ENCODE measurements at places on chromosomes 12 and 14.

DNA sequence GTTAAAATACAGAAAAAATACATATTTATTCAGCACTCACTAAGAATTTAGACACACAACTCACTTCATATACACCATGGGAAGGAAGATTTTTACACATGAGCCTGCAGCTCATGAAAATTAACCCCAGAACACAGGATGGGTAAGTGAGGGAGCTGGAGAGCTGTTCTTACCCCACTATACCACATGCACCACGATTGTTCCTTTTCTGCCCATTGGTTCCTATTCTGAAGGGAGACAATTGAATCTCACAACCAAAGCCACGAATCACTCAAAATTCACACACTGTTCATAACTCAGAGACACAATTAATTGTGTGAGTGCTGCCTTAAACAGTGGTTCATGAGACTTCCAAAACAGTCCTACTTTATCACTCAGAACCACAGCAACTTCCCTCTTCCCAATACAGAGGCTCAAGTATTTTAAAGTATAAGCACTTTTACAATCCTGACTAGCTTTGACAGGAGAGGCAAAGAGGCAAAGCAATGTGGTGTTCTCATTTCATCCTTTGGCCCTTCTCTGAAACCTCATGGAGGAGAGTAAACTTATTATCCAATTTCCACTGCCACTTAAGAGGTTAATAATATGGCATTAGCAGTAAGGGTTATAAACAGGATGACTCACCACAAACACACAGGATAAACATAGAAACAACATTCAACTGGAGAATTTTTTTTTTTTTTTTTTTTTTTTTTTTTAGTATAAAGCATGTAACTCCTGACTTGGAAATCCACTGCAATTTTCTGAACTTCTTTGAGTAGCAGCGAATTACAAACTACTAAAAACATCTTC, 59.5 kb downstream of the ITPR2 start:
- no peak for DNase-seq
- H3K36me3 ChIP-seq: peaks cover 32% of the 10 kb centered on the region
- H3K4me1 ChIP-seq: peaks cover 5% of the 10 kb centered on the region
- no peaks in the 10 kb centered on the region for H3K27me3 ChIP-seq

- no peak overlapping the region for H3K27ac ChIP-seq
- H3K4me1 ChIP-seq: no peaks in the 10 kb centered on the region
- H3K27me3 ChIP-seq: peaks cover 4% of the 10 kb centered on the region
These were observed 16.4 kb upstream of the ST8SIA1 start for GRCh38 chr12:22350886-22351285.

- no peak overlapping the region for H3K27ac ChIP-seq
- no peak overlapping the region for H3K4me3 ChIP-seq
- no peak for DNase-seq
- peaks cover 13% of the 10 kb centered on the region for H3K27me3 ChIP-seq
- H3K4me1 ChIP-seq: peaks cover 2% of the 10 kb centered on the region
These were observed 102.1 kb upstream of the PRB2 start for GRCh38 chr12:11497438-11497837.

- H3K4me1 ChIP-seq: no peaks in the 10 kb centered on the region
- no peaks in the 10 kb centered on the region for H3K27me3 ChIP-seq
- H3K4me3 ChIP-seq: no peak overlapping the region
- no peak overlapping the region for H3K27ac ChIP-seq
These were observed 24.7 kb downstream of the TMEM63C start for GRCh38 chr14:77206261-77206824.

GRCh38 chr14:64566651-64567122, 16.9 kb downstream of the PPP1R36 start:
- H3K4me1 ChIP-seq: no peaks in the 10 kb centered on the region
- no peak overlapping the region for H3K27ac ChIP-seq
- no peak overlapping the region for H3K4me3 ChIP-seq
- H3K36me3 ChIP-seq: no peaks in the 10 kb centered on the region
- no peak for DNase-seq

DNA sequence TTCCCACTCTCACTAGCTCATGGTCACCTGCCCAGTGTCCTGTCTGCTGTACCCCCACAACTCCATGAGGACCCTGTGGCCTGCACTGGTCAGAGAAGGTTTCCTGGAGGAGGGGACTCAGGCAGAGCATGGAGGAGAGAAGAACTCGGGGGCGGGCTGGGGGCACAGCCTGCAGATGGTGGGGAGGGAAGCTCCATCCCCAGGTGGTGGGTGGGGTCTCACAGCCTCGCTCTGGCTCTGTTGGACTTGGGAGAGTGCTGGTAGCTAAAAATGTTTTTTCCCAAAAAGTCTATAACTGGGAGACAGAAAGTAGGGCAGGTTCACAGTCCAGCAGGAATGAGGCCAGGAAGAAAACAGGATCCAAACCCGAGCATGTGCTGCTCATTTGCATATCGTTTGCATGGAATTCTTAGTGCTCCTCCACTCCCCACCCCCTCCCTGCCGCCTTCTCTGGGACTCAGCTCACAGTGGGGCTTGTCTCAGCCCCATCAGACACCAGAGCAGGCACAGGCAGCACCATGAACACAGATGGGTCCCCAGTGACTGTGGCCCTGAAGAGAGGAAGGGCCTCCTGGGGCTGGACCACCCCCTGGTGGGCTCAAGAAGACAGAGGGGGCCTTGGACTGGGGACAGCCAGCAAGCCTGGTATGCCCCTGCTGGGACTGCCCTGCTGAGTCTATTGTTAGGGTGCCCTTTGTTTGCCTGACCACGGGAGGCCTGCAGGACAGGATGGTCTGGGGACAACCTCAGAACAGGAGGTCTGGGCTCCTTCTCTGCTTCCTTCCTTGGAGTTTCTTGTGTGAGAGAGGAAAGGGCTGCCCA, 67.0 kb upstream of the SFSWAP start:
- H3K27ac ChIP-seq: no peak overlapping the region
- no peaks in the 10 kb centered on the region for H3K4me1 ChIP-seq
- H3K27me3 ChIP-seq: peaks cover 2% of the 10 kb centered on the region
- H3K4me3 ChIP-seq: no peak overlapping the region
- no peaks in the 10 kb centered on the region for H3K36me3 ChIP-seq
- no peak for DNase-seq

DNA sequence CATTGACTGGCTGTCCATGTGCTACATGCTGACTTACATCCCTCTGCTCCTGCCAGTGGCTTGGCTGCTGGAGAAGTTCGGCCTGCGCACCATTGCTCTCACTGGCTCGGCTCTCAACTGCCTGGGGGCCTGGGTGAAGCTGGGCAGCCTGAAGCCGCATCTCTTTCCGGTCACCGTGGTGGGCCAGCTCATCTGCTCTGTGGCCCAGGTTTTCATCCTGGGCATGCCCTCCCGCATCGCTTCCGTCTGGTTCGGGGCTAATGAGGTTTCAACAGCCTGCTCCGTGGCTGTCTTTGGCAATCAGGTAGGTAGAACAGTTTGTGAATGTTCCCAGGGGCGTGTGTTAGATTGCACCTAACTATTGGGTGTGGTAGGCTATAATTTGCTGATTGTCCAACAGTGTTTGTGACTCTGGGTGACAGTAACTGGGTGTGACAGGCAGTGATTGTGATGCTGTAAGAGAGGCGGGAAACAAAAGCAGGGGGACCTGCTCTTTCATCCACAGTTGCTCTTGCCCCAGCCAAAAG, 981 bp downstream of the FLVCR2 start:
- peak overlapping the region; percentile 90 for H3K4me3 ChIP-seq
- H3K27me3 ChIP-seq: peaks cover 8% of the 10 kb centered on the region
- peaks cover 17% of the 10 kb centered on the region for H3K4me1 ChIP-seq
- no peak overlapping the region for H3K27ac ChIP-seq
- DNase-seq: no peak

DNA sequence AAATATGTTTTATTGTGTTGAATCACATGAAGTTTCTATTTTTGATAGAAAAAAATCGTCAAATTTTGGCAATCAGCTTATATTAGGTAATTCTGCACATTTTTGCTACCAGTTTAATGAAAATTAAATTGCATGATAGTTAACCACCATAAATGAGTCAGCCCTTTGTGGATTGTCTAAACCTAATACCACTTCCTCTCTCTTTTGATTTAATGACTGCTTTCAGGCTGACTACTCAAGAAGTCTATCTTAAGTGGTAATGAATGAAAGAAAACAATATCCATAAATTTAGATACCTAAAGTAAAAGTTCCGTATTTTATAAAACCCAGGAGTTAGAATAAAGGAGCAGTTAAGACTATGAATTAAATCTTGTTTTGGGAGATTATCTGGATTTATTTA, 450.5 kb downstream of the TMEM117 start:
- peaks cover 13% of the 10 kb centered on the region for H3K4me1 ChIP-seq
- no peak overlapping the region for H3K4me3 ChIP-seq
- no peak overlapping the region for H3K27ac ChIP-seq
- no peaks in the 10 kb centered on the region for H3K36me3 ChIP-seq
- peaks cover 2% of the 10 kb centered on the region for H3K27me3 ChIP-seq
- DNase-seq: no peak

GRCh38 chr12:73330584-73331351, 1058.6 kb downstream of the TRHDE start:
- DNase-seq: no peak
- H3K27me3 ChIP-seq: no peaks in the 10 kb centered on the region
- no peak overlapping the region for H3K4me3 ChIP-seq
- H3K4me1 ChIP-seq: no peaks in the 10 kb centered on the region
- no peaks in the 10 kb centered on the region for H3K36me3 ChIP-seq

DNA sequence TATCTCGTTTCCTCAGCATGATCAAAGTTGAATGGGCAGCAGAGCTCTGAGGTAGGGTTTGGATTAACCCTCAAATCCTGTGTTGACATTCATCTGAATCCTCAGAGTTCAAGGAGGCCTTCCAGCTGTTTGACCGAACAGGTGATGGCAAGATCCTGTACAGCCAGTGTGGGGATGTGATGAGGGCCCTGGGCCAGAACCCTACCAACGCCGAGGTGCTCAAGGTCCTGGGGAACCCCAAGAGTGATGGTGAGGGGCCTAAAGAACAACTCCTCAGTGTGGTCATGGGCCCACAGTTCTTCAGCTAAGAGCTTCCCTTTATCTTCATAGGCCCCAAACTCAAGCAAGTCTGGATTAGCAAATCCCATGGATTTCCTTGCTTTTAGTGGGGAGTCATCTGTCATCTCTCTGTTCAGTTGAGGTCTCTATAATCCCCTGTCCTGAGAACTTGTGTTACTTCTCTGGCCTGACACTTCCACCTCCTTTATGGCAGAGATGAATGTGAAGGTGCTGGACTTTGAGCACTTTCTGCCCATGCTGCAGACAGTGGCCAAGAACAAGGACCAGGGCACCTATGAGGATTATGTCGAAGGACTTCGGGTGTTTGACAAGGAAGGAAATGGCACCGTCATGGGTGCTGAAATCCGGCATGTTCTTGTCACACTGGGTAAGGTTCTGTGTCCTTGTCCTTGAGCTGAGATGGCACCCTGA, 1.5 kb downstream of the MYL6 start:
- peak overlapping the region; percentile 98 for H3K27ac ChIP-seq
- peak overlapping the region; percentile 94 for H3K4me3 ChIP-seq
- no peaks in the 10 kb centered on the region for H3K27me3 ChIP-seq
